Body of pancreas (tissue), 4 donors: ENCODE measurements at places on chromosomes 13 and 19.

GRCh38 chr13:44972956-44973581 lies 16.2 kb downstream of the NUFIP1 start:
- DNase-seq: no peak
- H3K36me3 ChIP-seq: no peaks in the 10 kb centered on the region
- H3K27me3 ChIP-seq: no peaks in the 10 kb centered on the region
- peaks cover 19% of the 10 kb centered on the region for H3K4me1 ChIP-seq
- H3K27ac ChIP-seq: no peak overlapping the region
- no peak overlapping the region for H3K4me3 ChIP-seq

DNA sequence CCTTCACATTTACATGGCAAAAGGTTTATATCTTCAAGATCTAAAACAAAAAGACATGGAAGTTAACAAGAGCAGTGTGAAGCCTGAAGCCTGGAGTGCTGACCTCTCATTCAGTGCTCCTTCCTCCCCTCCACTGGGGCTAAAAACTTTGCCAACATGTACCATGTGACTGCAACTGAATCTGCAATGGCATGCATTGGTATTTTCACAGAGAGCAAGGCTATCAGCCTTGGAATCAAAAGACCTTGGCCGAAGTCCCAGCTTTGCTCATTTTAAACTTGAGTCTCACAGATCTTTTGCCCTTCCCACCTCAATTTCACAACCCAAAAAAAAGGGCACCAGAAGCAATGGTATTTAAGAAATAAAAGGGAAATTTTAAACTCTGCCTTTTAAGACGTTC lies 325.1 kb downstream of the DCT start:
- no peak overlapping the region for H3K4me3 ChIP-seq
- H3K4me1 ChIP-seq: peaks cover 5% of the 10 kb centered on the region
- DNase-seq: peak; percentile 49

DNA sequence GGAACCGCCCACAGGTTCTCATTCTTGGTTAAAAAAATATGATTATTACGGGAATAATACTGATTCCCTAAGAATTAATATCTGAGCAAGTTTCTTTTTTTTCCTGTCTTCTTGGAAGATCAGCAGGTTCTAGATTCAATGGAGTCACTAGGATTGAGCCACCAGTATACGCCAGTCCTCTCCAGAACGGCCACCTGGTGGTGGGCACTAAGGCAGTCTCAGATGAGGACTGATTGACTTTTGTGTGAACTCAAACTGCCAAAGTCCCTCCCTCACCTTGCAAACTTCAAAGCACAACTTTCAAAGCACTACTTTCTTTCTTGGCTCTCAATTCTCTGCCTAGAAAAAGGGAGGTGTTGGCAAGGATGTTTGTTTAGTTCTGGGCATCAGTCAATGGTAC lies 33.3 kb upstream of the ALOX5AP start:
- H3K36me3 ChIP-seq: no peaks in the 10 kb centered on the region
- H3K4me1 ChIP-seq: no peaks in the 10 kb centered on the region
- DNase-seq: no peak

DNA sequence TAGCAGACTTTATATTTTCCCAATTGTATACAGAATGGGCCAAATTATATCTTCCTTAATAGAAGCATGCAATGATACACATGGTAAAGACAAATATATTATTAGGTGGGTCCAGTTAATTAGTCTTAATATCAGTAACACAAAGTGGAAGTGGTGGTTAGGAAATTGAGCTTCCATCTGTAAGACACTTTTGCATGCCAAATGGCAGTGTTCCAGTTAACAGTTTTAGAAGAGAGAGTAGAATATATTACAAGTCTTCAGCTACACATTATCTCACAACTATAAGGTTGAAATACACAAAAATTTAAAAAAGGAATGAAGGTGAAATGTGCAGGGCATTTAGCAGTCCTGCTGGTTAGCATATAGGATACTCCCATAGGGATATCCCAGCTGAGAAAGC lies 536.5 kb downstream of the PCDH9 start:
- H3K27ac ChIP-seq: no peak overlapping the region
- H3K36me3 ChIP-seq: no peaks in the 10 kb centered on the region
- H3K4me3 ChIP-seq: no peak overlapping the region
- no peaks in the 10 kb centered on the region for H3K4me1 ChIP-seq
- no peak for DNase-seq

DNA sequence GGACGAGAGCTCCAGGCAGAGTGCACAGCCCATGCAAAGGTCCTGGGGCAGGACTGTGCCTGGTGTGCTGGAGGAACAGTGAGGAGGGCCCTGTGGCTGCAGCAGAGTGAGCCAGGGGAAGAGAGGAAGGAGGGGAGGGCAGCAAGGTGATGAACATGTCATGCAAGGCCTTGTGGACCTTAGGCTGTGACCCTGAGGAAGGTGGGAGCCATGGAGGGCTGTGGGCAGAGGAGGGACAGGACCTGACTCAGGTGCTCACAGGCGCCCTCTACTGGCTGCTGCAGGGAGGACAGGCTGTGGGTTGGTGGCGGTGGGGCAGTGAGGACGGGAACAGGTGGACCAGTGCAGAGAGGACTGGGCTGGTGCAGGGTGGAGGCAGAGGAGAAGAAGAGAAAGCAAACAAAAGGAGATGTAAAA lies 170.3 kb downstream of the PTPRS start:
- H3K27me3 ChIP-seq: no peaks in the 10 kb centered on the region
- peak; percentile 38 for DNase-seq
- H3K36me3 ChIP-seq: no peaks in the 10 kb centered on the region

DNA sequence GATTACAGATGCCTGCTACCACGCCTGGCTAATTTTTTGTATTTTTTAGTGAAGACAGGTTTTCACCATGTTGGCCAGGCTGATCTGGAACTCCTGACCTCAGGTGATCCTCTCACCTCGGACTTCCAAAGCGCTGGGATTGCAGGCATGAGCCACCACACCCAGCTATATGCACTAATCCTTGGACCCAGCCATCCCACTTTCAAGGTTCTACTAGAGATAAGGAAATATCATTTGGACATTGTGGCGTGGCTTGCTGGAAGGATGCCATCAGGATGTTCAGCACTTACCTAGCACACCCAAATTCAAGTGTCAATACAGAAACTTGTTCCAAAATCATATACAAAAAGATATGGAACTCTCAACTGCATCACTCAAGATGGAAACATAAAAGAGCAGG lies 136.4 kb downstream of the ABCC4 start:
- H3K27ac ChIP-seq: no peak overlapping the region
- no peak overlapping the region for H3K4me3 ChIP-seq
- H3K36me3 ChIP-seq: no peaks in the 10 kb centered on the region
- H3K27me3 ChIP-seq: no peaks in the 10 kb centered on the region

GRCh38 chr13:78632996-78633395 lies 26.0 kb downstream of the OBI1 start:
- H3K27me3 ChIP-seq: no peaks in the 10 kb centered on the region
- H3K4me3 ChIP-seq: no peak overlapping the region
- DNase-seq: no peak
- no peaks in the 10 kb centered on the region for H3K36me3 ChIP-seq
- H3K4me1 ChIP-seq: no peaks in the 10 kb centered on the region
